Subcutaneous adipose tissue (tissue), 4 donors: ENCODE measurements at places on chromosomes 2 and 18. TPM values are rescaled to one million over a fixed set of nuclear protein-coding genes. Genes with fewer than 3 reads are reported as not detected.

The WIPF1 gene
- 54.0 TPM for total RNA-seq

The VWC2L gene
- total RNA-seq, result not detected

The MEIS1 gene
- 11.7 TPM for total RNA-seq

The FAM117B gene
- 11.7 TPM for total RNA-seq

The MEP1B gene
- not detected for total RNA-seq

The GAREM2 gene
- 1.4 TPM for total RNA-seq

The ESPNL gene
- not detected for total RNA-seq

The TMEFF2 gene
- total RNA-seq, result 0.22 TPM

The NAT8 gene
- not detected for total RNA-seq

The CRACDL gene
- total RNA-seq, result 1.4 TPM

The MROH2A gene
- not detected for total RNA-seq

The NDUFV2 gene
- total RNA-seq, result 118 TPM
